Daoy (cell line): ENCODE measurements at places on chromosomes 12 and 14.

DNA sequence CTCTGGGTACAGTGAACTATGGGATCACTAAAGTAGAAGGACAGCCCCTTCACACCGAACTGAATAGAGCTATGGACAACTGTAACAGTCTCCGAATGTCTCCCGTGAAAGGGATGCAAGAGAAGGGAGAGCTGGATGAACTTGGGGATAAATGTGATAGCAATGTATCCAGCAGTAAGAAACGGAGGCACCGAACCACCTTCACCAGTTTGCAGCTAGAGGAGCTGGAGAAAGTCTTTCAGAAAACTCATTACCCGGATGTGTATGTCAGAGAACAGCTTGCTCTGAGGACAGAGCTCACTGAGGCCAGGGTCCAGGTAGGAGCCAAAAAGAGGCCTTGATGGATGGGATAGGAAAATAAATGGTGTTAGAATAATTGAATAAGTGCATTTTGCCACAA is 3.5 kb downstream of the ALX1 start:
- no peak for DNase-seq

DNA sequence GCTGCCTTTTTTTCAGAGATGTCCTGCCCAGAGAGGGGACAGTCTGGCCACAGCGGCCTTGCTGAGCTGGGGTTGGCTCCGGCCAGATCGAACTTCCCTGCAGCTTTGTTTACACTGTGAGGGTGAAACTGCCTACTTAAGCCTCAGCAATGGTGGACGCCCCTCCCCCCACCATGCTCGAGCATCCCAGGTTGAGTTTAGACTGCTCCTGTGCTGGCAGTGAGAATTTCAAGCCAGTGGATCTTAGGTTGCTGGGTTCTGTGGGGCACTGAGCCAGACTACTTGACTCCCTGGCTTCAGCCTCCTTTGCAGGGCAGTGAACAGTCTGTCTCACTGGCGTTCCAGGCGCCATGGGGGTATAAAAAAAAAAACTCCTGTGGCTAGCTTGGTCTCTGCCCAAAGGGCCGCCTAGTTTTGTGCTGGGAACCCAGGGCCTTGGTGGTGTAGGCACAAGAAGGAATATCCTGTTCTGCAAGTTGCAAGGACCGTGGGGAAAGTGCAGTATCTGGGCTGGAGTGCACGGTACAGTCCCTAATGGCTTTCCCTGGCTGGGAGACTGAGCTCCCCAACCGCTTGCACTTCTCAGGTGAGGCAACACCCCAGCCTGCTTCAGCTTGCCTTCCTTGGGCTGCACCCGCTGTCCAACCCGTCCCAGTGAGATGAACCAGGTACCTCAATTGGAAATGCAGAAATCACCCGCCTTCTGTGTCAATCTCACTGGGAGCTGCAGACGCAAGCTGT is 79.1 kb downstream of the LRIG3 start:
- DNase-seq = no peak

- no peak for DNase-seq
Measured at GRCh38 chr14:43410631-43411030, 1096.5 kb downstream of the FSCB start.

DNA sequence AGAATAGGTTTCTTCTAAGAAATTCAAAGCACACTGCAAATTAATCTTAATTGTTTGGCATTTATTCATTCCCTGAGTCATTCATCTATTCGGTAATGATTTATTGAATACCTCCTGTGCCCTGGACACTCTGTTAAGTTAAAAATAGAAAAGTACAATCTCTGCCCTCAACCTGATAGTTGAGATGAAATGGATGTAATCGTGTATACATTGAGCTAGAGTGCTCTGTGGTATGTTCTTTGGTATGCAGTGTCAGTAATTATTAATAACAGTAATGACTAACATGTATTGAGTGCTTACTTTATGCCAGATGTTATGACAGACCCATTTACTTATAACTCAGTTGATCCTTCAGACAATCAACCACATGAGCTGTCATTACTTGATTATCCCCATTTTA is 47.6 kb downstream of the UTP20 start:
- no peak for DNase-seq

GRCh38 chr12:27331927-27332324 is 710 bp upstream of the BMAL2 start:
- DNase-seq = no peak
